Hematopoietic multipotent progenitor cell treated with erythropoietin and hydrocortisone succinate and interleukin-3 and kit ligand, for 17 days (in vitro differentiated cells): ENCODE measurements at places on chromosomes 12 and 14.

- DNase-seq = no peak
Measured at GRCh38 chr14:81161088-81161487, 59.7 kb downstream of the GTF2A1 start.

- peak; percentile 30 for DNase-seq
Measured at GRCh38 chr12:68792952-68793351, 15.0 kb upstream of the MDM2 start.

GRCh38 chr14:21102521-21103410, 1.9 kb downstream of the TMEM253 start:
- DNase-seq = peak; percentile 36

DNA sequence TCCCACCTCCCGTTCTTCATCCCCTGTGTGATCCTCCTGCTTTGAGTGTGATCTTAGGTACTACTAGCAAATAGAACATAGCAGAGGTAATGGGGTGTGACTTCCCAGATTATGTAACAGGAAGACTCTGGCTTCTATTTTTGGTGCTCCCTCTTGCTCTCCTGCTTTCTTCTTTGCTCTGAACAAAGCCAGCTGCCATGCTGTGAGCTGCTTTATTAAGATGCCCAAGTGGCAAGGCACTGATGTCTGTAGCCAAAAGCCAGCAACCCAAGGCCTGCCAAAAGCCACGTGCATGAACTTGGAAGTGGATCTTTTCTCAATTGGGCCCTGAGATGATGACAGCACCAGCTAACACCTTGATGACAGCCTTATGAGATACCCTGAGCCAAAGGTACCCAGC, 5.8 kb upstream of the MFAP5 start:
- DNase-seq = no peak

DNA sequence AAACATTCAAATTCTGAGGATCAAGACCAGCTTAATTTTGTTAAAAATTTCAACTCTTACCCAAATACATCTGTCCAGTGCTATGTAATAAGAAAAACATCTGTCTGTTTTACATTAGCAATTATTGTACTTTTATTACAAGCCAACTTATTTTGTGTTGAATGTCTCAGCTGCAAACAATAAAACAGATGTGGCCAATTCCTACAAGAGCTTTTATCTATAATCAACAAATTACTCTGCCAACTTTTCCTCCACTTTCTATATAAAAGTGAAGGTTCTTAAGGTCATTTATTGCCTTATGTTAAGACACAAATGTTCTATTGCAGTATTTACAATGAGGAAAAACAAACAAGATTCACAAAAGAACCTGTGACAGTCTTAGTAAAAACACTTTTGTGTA, 72.7 kb downstream of the NOVA1 start:
- no peak for DNase-seq

DNA sequence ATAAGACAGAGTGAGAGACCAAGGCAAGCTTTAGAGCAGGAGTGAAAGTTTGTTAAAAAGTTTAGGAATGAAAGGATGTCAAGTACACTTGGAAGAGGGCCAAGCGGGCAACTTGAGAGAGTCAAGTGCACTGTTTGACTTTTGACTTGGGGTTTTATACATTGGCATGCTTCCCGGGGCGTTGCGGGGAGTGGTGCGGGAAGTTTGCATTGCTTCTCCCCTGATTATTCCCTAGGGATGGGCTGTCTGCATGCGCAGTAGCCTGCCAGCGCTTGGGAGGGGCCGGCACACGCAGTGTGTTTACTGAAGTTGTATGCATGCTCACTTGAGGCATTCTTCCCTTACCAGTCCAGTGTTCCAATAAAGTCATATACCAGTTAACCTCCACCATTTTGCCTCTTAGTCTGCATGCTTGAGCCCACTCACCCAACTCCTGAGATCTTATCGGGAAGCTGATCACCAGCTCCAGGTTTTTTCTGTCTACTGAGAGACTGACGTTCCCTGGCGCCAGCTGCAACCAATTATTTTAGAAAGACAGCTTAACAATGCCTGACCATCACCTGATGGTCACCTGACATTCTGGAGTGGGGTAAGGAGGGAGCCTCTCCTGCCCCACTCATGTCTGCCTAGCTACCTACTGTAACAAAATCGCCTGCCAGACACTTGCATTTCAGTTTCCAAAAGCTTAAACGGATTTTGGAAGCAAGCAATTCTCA, 53.2 kb downstream of the DACT1 start:
- no peak for DNase-seq

- no peak for DNase-seq
Measured at GRCh38 chr12:52616680-52617402, 1.5 kb downstream of the KRT73 start.

DNA sequence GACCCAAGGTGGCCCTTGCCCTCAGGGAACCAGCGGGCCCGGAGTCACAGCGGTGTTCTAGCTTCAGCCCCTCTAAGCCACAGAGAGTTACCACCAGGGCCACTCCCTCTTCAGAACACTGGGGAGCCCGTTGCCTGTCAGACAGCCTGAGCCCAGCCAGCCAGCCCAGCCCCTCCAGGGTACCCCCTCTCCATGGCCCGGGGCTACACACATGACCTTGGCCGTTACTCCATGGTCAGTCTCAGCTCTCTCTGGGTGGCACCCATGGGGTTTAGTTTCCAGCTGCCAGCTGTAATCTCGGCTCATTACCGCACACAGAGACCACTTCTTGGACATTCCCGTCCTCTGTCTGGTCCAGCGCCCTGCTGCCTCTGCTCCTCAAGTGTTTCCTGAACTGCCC, 35.0 kb downstream of the PPP2R5C start:
- DNase-seq = no peak

GRCh38 chr12:109710205-109710746, 3.3 kb upstream of the FAM222A start:
- no peak for DNase-seq

- no peak for DNase-seq
Measured at GRCh38 chr14:67765192-67765834, 51.1 kb downstream of the ZFYVE26 start.

DNA sequence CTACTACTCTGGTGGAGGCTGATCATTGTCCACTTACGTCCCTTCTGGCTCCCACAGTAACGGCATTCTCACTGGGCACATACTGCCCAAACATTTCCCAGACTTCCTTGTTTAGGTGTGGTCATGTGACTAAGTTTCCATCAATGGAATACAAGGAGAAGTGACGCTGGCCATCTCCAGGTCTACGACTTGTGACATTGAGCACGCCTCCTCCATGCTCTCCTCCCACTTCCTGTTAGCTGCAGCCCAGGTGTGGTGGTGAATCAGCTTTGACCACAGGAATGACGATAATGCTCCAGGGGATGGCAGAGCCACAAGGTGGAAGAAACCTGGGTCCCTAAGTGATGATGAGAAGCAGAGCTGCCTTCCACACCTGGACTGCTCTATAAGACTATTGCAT, 6.0 kb upstream of the SLC24A4 start:
- DNase-seq = no peak

GRCh38 chr12:12645485-12645884, 33.8 kb downstream of the CREBL2 start:
- DNase-seq = peak; percentile 82

DNA sequence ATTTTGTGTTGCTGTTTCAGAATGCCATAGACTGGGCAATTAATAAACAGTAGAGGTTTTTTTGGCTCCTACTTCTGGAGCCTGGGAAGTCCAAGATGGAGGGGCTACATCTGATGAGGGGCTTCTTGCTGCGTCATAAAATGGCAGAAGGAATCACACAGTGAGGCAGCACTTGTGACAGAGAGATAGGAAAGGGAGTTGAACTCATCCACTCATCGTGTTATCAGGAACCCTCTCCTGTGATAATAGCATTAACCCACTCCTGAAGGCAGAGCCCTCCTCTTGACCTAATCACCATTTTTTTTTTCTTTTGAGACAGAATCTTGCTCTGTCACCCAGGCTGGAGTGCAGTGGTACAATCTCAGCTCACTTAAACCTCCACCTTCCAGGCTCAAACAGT, 9.7 kb downstream of the TDG start:
- peak; percentile 45 for DNase-seq

DNA sequence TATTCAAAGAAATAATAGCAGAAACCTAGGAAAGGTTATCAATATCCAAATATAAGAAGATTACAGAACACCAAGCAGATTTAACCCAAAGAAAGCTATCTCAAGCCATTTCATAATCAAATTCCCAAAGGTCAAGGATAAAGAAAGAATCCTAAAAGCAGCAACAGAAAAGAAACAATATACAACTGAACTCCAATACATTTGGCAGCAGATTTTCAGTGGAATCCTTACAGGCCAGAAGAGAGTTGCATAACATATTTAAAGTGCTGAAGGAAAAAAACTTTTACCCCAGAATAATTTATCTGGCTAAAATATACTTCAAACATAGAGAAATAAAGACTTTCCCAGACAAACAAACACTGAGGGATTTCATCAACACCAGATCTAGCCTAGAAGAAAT, 54.3 kb downstream of the DENND5B start:
- DNase-seq = no peak

GRCh38 chr12:58293308-58293982, 352.1 kb downstream of the ATP23 start:
- no peak for DNase-seq

DNA sequence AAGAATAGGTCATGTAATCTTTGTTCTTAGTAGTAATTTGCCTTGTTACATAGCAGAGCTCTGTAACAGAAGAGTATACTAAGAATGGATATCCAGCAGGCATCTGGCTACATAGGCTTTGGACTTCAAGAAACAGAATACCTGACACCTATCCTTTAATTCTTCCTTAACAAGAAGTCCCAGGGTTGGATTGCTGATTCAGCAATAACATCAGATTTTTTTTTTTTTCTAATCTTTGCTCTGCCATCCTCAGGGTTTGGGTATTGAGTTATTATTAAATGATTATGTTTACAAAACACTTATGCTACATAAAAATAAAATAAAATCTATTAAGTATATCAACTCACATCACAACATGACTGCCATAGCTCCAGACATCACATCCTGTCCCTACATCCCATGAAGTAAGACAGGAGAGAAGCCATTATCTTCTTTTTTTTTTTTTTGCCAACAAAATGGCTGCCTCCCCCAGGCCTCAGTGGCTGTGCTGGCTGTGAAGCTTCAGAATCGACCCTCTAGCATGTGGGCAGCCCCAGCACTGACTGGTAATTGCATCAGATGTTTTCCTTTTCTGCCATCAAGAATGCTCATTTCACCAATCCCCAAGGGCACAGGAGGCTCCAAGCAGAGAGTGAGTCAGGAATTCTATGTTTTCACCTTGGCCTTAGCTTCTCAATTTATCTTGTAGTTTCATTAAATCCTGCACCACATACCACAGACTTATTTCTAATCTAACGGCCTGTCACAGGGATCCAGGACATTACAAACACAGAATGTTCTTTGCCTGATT, 186.2 kb downstream of the DICER1 start:
- DNase-seq = no peak

GRCh38 chr14:37436519-37436918, 158.5 kb downstream of the FOXA1 start:
- no peak for DNase-seq

DNA sequence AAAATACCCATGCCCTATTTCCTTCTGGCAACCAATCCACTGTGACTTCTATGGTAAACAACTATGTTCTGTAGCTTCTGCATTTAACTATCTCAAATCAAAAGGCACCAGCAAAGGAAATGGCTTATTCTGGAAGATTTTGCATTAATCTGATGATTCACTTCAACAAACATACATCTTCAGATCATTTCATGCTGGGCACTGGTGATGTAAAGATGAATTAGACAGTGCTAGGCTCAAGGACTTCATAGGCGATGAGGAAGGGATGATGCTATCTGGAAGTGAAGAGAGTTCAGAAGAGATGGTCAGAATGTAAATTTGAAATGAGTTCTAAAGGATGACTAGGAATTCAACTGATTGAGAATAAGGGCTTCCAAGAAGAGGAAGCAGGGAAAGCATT, 363.3 kb downstream of the PAWR start:
- DNase-seq = no peak

DNA sequence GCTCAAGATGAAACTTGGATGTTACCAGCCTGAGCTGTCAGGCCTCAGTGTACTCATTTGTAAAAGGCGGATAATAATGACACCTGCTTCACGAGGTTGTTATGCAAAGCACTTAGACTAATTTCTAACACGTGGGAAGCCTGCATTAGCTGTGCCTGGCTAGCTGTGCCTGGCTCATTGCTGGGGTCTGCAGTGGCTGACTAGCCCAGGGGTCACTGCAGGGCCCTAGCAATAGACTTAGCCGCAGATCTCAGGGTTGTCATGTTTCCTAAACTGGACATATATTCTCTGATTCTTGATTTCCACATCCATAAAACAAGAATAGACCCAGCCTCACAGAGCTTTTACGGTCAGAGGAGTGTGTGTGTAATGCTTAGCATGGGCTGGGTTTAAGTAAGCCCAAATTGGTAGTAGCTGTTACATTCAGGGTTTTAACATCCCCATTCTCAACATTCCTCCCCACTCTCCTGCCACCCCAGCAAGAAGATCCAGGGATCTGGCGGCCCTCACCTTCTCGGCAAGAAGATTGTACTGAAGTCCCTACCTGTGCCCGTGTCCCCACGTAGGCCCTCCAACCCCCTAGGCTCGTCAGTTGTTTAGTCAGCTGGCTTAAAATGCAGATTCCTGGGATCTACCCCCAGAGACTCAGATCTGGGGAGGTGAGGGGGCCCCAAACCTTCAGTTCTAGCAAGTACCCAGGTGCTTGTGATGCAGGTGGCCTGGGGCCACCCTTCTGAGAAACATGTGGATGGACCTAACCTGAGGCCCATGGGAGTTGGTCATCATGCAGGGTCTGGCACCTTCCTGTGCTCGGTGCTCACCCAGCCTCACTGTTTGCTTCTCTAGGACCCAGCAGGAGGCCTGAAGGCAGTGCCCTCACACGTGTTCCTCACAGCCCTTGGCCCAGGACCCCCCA, 8.6 kb downstream of the NR4A1 start:
- no peak for DNase-seq

- DNase-seq = no peak
Measured at GRCh38 chr12:16691624-16692023, 85.7 kb upstream of the LMO3 start.

DNA sequence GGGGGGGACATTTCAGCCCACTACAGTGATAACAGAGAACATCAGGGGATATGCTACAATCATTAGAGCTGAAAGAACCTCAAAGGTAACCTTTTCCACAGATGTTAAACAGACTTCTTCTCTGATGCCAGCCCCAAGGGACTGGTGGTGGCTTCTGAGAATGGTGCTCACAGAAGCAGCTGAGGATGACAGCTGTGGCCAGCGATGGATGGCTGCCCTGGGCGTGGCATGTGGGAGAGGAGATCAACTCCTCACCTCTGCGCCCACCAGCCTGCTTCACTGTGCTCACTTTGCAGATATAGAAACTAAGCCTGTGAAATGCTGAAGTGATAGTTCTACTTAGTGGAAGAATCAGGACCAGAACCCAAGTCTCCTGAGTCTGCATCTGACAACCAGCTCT, 33.0 kb downstream of the FOXN3 start:
- no peak for DNase-seq
